H9 (cell line): ENCODE measurements at places on chromosomes 2 and 18. TPM values are rescaled to one million over a fixed set of nuclear protein-coding genes. Genes with fewer than 3 reads are reported as not detected.

The SLC5A7 gene
- total RNA-seq, result 0.11 TPM in 1 of 2 replicates, not detected in the other

The SERPINB11 gene
- not detected in 2 replicates for total RNA-seq

The HOXD3 gene
- not detected in 2 replicates for total RNA-seq

The AQP12A gene
- total RNA-seq, result not detected in 2 replicates

The CENPA gene
- 19.3 and 21.4 TPM in 2 replicates for total RNA-seq

The MAP3K2 gene
- total RNA-seq, result 25.8 and 26.8 TPM in 2 replicates

The GCG gene
- not detected in 2 replicates for total RNA-seq

GRCh38 chr2:223989206-223989855 lies 32.1 kb downstream of the MRPL44 start:
- DNase-seq, result no peak

- no peak for DNase-seq
Measured at GRCh38 chr2:105607920-105608504, 136.7 kb upstream of the NCK2 start.

DNA sequence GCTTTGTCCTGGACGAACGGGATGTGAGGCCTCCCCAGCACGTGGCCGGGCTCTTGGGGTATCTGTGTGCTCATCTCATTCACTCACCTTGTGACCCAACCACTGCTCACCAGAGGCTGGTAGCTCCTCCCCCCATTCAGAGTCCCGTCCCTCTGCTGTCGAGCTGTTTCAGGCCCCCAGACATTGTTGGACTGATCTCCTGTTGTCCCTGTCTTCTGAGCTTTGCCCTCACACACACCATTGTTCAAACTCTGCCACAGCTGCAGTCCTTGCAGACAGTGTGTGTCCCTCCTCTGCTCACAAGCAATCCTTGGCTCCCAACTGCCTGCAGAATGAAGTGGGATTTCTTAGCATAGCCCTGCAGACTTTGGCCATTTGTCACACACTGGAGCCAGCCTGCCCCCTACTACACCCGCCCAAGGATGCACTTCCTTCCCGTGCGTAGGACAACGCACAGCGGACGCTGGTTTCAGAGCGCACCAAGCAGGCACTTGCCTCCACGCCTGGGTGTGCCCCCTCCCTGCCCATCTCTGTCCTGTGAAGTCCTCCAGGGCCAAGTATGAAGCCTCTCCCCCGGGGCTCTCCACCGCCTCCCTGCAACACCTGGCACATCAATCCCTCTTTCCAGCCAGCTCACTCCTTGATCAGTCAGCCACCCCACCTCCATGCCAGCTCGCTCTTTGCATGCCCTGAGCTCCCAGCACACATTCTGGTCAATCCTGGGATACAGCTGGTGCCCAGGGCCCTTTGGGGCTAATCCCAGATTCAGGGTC lies 16.5 kb upstream of the PRLH start:
- no peak for DNase-seq

GRCh38 chr18:46754188-46754587 lies 2.7 kb downstream of the ST8SIA5 start:
- no peak for DNase-seq

- DNase-seq, result no peak
Measured at GRCh38 chr2:135662088-135662487, 79.6 kb upstream of the UBXN4 start.

DNA sequence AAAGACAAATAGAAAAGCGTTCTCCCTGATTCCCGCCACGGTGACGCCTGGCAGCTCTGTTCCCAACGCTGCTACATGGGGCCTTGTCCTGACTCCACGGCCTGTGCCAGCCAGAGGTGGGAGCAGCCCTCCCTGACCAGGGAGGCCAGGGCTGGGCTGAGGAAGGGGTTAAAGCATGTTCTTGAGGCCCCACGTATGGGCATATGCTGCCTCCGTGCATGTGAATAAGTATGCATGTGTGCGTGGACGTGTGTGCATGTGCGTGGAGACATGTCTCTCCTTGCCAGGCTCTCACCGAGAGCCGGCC lies 1.6 kb upstream of the SNED1 start:
- peak; percentile 22 for DNase-seq

- DNase-seq, result no peak
Measured at GRCh38 chr18:9730786-9731185, 22.7 kb downstream of the RAB31 start.

DNA sequence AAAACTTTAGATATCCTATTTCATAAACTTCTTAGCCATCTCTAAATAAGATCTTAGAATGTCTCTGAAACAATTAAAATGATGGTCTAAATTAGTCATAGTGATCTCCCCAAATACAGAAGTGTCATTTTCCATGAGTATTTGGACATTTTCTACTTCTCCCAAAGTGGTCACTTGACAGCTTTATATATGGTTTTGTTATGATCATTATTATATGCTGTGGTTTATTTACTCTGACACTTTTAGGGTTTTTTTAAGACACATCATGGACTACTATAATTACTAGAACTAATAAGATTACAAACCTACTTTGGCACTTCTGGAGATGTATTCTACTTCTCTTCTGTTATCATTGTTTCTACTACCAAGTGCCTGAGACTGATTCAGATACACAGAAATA lies 47.1 kb downstream of the SLC25A12 start:
- no peak for DNase-seq

DNA sequence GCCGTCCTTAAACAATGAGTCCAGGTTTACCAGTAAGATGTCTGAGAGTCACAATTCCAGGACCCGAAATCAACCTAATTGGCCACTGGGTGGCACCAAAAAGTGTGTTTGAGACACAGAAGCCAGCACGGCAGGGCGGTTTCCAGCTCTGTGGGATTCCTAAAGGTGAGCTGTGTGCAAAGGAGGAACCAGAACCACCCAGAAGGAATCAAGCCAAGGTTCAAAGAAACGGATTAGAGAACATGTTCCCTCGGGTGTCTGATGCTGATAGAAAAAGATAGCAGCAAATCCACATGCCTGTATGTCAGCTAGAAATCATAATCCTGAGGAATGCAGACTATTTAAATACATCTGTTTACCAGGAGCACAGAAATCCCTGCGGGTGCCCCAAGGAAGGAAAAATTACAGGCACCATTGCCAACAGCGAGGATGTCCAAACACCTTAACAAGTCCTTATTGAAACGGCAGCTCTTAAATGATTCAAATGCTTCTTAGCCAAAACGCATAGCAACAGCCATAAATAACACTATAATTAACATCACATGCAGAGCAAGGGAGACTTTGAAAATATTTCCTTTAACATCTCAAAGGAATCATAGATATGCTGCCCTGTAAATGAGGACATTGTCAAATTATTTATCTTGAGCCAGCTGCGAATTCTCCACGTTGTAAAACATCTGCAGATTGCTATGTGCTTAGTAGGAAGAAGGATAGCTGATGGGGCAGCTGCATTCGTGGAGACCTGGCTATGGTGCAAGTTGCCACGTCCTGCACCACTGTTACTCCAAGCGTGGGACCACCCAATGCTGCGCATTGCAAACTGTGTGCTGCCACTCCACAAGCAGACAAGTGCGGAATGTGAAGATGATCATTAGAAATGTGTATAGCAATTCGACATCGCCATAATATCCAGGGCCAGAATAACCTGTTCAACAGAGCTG lies 318.7 kb upstream of the NCKAP5 start:
- peak; percentile 78 for DNase-seq

- no peak for DNase-seq
Measured at GRCh38 chr2:189657867-189658266, 3.4 kb upstream of the ASNSD1 start.

- DNase-seq, result no peak
Measured at GRCh38 chr2:113132414-113133021, 5.1 kb downstream of the IL1RN start.

DNA sequence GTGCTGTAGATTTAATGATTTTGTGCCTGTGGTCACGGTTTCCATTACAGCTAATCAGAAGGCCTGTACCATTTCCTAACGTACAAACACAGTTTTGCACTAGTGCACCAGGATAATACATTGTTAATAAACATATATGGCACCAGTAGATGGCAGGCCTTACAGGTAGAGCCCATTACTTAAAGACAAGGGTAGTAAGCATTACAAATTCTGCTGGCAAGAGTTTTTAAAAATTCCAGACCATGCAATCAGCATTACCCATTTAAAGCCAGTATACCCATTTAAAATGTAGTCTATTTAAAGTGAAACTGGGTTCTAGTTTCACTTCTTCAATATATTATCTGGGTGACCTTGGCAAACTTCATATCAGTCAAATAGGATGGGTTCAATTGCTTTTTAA lies 224.2 kb downstream of the NUP35 start:
- no peak for DNase-seq

DNA sequence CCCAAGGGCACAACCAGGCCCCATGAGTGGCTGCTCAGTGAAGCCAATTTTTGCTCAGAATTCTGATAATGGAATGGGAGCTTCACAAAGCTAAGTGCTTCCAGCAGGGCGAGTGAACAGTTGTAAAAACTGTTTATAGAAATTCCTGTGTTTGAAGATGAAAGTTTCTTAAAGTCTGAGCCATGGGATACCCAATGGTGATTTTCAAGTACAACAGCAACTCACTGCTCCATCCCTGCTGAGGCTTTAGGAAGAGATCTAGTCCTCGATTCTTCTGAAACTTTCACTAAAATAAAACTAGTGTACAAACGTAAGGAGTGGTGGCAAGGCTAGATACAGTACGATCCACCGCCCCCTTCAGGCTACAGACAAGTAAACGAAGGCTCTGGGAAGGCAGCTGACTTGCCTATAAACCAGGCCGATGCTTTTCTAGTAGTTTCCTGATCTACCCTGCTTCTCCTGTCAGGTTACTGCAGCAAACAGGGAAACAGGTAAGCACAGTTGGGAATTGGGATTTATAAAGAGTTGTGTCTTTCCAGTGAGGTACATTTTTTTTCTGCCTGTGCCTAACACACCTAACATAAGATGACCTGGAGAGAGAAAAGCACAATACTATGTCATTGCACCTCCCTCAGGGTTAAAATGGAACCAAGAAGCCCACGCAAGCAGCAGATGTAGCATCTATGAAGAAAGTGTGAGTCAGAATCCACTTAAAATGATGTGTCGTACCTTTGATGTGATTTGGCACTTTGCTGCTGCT lies 108.7 kb downstream of the UXS1 start:
- no peak for DNase-seq

- DNase-seq, result no peak
Measured at GRCh38 chr2:10495988-10496313, 47.8 kb upstream of the ODC1 start.

DNA sequence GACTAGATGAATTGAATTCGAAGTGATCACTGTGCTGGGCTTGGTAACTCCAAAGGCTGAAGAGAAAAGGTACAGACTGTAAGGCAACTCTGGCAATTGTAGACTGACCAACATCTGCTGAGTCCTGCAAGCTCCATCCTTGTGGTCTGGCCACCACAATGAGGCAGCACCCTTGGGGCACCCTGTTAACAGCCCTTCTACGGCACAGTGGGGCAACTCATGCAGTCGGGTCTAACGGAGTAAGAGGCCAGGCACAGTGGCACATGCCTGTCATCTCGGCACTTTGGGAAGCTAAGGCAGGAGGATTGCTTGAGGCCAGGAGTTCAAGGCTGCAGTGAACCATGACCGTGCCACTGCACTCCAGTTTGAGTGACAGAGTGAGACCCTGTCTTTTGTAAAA lies 126.8 kb downstream of the ZAP70 start:
- no peak for DNase-seq

DNA sequence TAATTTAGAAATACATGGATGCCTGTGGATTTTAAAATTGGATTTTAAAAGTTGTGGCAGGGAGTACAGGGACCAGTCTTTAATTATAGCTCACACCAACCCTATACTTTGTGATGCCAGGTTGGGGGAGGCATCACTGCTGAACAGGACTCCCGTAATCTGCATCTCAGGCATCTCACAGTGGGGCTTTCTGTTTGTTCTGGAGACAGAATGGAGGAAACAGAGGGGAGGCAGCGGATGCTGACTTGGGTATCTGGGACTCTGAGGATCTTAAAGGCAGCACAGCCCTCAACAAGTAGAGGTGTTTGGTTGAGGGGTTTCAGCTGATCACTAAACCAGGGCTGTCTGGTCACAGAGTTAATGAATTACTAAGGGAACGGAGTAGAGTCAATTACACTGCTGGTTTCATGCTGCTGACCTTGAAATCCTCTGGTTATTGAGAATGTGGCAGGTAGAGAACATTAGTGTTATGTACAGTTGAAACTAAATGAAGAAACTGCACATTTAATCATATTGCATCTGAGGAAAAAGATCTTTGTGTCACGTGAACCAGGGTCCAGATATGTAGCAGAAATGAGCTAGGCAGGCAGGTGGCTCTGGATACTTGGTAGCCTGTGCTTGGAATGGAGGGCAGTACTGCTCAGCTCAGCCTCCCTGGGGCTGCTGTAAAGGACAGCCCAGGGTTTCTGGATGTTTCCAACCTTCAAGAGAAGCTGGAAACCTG lies 40.3 kb downstream of the FHOD3 start:
- DNase-seq, result peak; percentile 12

GRCh38 chr18:56632070-56633022 lies 6.0 kb downstream of the TXNL1 start:
- DNase-seq, result no peak

DNA sequence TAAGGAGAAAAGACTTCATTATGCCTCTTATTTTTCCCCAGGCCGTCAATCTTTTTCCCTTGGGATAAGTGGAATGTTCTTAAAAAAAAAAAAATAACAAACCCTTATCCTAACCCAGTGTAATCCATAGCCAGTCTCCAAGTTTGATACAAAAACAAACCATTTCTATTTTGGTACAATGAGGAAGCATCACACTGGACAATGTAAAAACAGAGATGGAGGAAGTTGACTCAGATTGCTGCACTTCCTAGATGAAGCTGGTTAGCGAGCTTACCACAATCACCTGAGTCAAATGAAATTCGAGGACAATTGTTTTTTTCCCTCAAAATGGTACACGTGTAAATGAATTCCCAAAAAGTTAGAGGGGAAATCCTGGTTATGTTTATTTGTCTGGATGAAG lies 259.7 kb downstream of the TCF4 start:
- DNase-seq, result no peak

DNA sequence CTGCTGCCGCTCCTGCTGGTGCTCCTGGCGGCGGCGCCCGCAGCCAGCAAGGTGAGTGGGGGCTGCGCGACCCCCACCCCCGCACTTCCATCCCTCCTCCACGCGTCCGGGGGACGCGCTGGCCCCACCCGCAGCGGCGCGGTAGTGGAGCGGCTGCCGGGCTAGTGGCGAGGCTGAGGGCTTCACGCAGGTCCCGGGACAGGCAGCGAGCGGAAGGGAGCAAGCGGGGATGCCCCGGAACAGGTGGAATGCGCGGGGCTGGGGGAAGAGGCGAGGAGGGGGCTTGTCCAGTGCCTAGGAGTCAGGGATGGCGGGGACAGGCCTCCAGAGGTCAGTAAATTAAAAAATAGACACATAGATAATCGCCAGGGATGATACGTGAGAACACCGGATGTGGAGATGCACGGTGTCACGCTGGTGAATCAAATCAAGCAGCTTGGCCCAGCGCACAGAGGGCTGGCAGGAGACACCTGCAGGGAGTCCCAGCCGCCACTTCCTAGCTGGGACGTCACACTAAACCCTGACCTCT lies 403 bp downstream of the COL4A3 start:
- DNase-seq, result peak; percentile 55

GRCh38 chr2:147810883-147811765 lies 33.7 kb upstream of the ACVR2A start:
- no peak for DNase-seq
